ENCODE measurements at places on chromosomes 1 and 21.

GRCh38 chr1:245650441-245650960, 495.7 kb downstream of the KIF26B start:
- no peak for DNase-seq

GRCh38 chr1:76857973-76858372, 9.3 kb upstream of the ST6GALNAC5 start:
- DNase-seq = no peak

GRCh38 chr1:224759681-224760091, 143.6 kb downstream of the CNIH3 start:
- no peak for DNase-seq

DNA sequence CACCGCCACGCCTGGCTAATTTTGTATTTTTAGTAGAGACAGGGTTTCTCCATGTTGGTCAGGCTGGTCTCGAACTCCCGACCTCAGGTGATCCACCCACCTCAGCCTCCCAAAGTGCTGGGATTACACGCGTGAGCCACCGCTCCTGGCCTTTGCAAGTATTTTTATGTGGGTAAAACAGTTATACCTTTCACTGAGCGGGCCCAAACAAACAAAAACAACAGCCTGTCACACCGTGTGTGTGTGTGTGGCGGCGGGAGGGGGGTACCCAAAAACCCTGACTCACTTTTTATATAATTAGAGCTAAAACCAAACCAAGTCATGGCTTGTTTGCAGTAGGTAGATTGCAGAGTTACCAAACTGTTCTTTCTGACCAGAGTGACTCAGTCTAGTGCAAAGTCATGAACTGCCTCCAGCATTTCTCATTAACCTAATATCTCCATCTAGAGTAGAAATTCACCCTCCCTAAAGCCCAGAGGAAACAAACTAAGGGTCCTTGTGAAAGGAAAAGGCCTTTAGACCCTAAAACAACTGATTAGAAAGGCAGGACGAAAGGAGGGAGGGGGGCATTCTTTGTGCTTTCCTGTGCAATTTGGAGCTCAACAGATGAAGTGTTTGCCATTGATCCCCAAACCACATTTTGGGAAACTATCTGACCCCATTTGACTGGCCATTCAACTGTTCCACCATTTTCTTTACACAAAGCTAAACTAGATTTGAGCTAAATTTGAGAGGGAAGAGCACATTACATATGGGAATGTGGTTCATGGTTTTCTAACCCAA, 181.0 kb downstream of the DHRS3 start:
- DNase-seq = no peak

GRCh38 chr1:8560611-8561544, 243.0 kb downstream of the SLC45A1 start:
- peak; percentile 49 for DNase-seq

DNA sequence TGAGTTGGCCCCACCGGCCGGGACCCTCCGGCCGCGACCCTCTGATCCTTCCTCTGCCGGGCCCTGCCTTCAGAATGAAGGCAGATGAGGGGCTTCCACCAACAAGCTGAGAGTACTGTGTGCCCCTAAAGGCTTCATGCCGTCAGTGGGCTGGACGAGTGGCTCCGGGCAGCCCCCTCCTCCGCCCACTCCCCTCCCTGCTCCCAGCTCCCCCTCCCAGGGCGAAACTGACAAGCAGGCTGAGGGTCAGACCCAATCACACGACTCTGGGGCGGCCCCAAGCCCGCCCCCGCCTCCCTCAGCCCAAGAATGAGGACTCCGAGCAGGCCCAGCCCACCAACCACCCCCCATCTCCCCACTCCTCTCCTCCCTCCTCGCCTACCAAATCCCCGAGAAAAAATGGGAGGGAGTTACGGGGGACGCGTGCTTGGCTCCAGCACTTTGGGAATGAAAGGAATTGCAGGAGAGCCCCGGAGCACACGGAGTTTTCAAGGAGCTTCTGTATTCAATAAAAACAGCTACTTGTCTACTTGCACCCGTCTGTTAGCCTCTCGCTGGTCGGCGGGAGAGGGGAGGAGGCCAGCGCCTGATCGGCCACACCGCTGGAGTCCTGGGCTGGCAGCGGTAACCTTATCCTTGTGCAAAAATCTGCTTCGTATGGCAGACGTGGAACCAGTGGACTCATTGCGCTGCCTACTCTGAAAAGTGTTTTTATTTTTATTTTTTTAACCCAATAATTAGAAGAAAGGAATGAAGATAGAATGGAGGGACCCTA, at the start of gene COL11A1:
Gene COL11A1, minus strand, starts transcription at position 147 of the 775 bp plus-strand sequence. CDS start 344 bp downstream, outside the sequence.
- peak; percentile 88 for DNase-seq

- DNase-seq = no peak
Observed at GRCh38 chr1:118504867-118505266, 319.8 kb upstream of the SPAG17 start.

DNA sequence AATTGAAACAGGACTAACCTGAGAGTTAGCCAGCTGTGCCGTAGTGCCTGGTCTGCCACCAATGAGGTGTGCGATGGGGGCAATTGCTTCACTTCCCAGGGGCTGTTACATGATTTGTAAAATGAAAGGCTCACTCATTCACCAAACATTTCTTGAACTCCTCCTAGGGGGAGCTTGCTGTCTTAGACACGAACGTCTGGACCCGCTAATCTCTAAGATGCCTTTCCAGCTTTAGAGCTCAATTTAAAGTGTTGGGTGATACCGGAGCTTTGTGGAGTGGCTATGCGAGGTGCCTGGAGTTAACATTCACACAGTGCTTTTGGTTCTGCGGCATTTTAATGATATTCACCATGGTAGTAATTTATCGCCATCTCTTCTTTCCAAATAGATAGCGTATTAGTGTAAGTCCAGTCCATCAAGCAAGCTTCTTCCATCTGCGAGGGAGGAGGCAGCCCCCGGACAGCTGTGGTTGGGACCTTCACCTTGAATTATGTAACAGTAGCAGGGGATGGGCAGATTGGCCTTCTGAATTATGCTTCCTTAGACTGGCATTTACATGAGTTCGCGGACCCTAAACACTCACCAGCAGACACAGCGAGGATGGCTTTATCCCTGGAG, 179.9 kb downstream of the ADSS2 start:
- DNase-seq = no peak

- peak; percentile 39 for DNase-seq
Observed at GRCh38 chr1:151613282-151613780, 1.5 kb downstream of the SNX27 start.

Measured in retina (tissue), 1 donor.